Brain pericyte (primary cell): ENCODE measurements at places on chromosomes 4 and X.

DNA sequence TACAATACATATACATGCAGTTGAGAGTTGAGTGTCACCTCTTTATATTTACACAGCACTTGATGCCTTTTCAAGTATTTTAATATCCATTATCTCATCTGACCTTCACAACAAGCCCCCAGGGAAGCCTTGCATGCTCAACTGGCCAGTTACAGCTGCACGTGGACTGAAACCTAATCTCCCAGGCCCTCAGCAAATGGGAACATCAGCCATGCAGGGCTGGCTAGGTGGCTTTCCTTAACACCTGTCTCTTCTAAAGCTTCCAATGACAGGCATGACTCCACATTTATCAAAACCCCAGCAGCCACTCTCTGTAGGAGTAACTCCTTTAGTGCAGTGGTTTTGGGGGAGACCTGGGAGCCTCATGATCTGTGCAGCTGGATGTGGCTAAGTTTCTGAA lies 56.4 kb downstream of the PHKA2 start:
- no peak for DNase-seq

GRCh38 chrX:111100191-111100590 lies 4.2 kb downstream of the PAK3 start:
- DNase-seq = no peak

GRCh38 chr4:106422766-106423165 lies 54.2 kb upstream of the GIMD1 start:
- no peak for DNase-seq

- no peak for DNase-seq
Observed at GRCh38 chr4:152162331-152162697, 373.6 kb downstream of the FBXW7 start.

GRCh38 chr4:17024425-17024824 lies 126.0 kb upstream of the LDB2 start:
- no peak for DNase-seq

- DNase-seq = no peak
Observed at GRCh38 chr4:4524364-4524763, 17.5 kb downstream of the STX18 start.

GRCh38 chr4:41366911-41367517 lies 110.3 kb downstream of the UCHL1 start:
- no peak for DNase-seq

- DNase-seq = no peak
Observed at GRCh38 chr4:3307486-3307885, 14.7 kb downstream of the RGS12 start.

GRCh38 chrX:137313627-137314026 lies 252.3 kb upstream of the ZIC3 start:
- DNase-seq = no peak

GRCh38 chr4:102253860-102254259 lies 91.4 kb downstream of the SLC39A8 start:
- DNase-seq = no peak

GRCh38 chrX:103415068-103415467 lies 38.7 kb downstream of the BEX3 start:
- no peak for DNase-seq

DNA sequence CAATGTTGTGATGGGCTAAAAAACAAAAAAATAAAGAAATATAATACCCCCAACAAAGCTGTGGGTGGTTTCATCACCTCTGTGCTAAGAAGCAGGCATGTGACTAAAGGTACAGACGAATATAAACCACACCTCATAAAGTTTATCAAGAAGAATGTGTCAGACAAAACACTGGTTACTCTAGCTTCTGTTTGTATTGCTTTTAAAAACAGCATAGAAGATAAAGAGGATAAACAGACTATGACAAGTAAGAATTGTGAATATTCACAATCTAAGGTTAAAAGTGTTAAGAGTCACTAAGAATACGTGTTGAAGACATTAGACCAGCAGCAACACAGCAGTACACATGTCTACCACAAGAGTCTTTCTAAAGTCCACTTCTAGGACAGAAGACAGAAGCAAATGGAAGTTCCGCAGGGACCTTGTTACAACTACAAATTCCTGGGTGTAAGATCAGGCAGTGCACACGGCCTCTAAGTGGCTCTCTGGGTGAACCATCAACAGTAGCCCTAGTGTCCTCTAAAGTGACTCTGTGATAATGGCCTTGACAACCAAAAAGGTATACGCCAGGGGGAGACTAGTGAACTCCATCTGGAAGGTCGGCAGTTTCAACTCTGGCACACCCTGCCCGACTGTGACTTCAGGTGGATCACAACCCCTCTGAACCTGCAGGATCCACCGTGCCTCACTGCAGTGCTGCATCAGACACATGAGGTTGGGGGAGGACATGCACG lies 8.3 kb upstream of the FGFBP2 start:
- DNase-seq = no peak

DNA sequence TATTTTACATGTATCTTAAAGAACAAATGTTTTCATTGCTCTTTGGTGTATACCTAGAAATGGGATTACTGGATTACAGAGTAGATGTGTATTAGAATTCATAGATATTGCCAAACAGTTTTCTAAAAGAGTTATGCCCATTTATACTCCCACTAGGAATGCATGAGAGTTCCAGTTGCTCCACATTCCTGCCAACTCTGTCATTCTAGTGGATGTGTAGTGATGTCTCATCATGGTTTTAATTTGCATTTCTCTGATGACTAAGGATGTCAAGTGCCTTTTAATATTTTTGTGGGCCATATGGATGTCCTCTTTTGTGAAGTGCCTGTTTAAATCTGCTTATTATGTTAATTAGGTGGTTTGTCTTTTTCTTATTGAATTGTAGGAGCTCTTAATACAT lies 65.6 kb upstream of the BMP2K start:
- DNase-seq = no peak

DNA sequence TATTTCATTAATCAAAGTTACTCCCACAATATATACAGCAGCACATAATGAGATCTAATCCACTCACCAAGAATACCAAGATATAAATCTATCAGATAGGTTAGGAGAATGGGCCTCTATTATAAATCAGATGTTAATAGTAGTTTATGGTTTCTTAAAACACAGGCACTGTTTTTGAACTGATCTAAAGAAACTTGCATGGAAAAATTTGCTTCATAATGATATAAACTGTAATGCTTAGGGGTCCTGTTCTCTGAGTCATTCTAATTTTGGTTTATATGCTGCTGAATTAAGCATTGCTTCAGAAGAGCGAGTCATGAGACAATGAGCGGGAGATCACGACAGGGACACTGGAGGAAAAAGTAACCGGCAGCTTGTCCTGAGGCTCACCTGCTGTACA lies 113.3 kb upstream of the OTUD4 start:
- DNase-seq = no peak

DNA sequence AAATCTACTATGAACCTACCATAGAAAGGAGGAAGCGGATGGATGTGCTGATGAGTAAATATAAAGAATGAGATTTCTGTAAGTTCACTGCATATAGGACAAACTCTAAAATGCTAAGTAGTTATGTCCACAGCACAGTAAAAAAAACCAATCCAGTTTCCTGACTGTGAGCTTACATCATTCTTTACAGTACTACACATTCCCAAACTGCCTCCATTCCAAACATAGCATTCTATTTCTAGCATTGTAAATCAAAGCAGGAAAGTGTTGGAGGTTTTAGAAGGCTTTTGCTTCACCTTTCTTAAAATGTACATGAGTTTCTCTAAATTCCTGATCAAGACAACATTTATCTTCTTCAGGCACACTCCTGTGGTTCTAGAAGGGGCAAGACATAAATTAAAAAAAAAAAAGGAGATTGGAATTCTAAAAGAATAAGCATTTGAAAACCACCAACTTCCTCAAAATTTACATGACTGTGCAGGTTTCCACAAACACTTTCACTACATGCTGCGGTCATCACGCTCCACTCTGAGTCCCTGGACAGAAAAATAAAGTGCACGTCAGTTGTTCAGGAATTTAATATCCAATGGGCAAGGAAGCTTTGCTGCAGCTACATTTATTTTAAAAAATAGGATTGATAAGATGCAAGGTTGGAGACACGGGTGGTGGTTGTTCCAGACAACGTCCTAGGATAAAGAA lies 297.6 kb upstream of the STS start:
- no peak for DNase-seq

DNA sequence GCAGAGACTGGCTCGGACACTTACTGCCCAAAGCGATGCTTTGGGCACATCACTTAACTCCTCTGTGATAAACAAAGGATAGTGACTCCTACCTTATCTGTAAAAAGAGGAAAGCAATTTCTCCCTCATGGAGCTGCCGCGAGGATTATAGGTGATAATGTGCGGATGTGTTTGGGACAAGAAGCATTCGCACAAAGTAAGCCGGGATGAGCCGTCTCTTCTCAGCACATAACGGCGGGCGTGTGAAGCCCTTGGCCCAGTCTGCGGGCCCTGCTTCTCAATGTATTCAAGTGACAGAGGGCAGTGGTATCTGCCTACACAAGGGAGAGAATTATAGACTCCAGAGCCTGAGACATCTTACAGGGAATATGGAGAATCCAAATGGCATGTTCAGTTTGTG lies 550.3 kb upstream of the CPEB2 start:
- DNase-seq = no peak

- no peak for DNase-seq
Observed at GRCh38 chr4:82589756-82590155, 28.0 kb upstream of the TMEM150C start.

- no peak for DNase-seq
Observed at GRCh38 chr4:60020389-60020788, 1179.7 kb upstream of the ADGRL3 start.

- DNase-seq = no peak
Observed at GRCh38 chrX:21610168-21610567, 48.0 kb downstream of the KLHL34 start.

GRCh38 chr4:26490960-26491284 lies 638 bp upstream of the CCKAR start:
- no peak for DNase-seq

- peak; percentile 8 for DNase-seq
Observed at GRCh38 chr4:112075129-112075753, 70.0 kb upstream of the FAM241A start.

DNA sequence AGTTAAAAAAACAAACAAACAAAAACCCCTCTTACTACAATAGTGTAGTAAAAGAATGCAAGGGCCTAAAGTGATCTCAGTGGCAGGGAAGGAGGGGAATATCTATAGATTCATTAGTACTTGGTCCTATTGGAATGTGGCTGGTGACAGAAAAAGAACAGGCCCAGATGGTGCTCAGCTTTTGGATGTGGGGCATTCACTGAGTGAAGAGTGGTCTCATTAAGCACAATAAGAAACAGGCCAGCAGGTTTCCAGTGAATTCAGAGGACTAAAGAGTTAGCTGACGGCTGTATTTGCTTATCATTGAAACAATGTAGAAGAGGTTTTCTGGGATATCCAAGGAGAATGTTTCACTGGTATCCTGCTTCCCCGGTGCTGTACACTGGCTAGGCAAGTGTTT lies 243.8 kb upstream of the HHIP start:
- DNase-seq = no peak

DNA sequence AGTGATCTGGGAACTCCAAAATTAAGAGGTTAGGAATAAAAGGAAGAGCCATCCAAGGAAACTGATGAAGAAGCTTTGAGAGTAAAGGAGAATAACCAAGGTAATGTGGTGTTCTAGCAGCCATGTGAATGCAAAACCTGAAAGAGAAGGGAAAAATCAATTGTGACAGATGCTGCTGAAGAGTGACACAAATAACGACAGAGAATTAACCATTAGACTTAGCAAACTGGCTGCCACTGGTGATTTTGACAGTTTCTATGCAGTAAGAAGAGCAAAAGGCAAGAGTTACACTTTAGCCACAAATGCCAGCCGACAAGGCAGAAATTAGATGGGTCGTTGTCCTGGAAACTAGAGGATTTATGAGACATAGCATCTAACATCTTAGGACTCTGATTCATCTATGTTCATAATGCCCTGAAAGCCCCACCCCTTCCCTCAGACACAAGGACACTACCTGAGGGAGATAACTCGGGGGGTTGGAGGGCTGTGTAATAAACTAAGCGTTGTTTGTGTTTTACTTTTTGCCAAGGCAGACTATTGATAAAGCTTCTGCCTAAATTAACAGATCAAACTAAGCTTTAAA lies 13.0 kb upstream of the TMEM144 start:
- DNase-seq = no peak

DNA sequence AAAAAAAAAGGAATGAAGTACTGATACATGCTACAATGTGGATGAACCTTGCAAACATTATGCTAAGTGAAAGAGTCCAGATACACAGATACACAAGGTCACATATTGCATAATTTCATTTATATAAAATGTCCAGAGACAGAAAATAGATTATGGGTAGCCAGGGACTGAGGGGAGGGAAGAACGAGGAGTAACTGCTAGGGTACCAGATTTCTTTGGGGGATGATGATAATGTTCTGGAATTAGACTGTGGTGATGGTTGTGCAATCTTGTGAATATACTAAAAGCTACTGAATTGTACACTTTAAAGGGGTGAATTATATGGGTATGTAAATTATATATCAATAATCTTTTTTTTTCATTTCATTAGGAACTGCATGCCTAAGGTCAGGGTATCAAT lies 20.8 kb upstream of the AP1AR start:
- no peak for DNase-seq

DNA sequence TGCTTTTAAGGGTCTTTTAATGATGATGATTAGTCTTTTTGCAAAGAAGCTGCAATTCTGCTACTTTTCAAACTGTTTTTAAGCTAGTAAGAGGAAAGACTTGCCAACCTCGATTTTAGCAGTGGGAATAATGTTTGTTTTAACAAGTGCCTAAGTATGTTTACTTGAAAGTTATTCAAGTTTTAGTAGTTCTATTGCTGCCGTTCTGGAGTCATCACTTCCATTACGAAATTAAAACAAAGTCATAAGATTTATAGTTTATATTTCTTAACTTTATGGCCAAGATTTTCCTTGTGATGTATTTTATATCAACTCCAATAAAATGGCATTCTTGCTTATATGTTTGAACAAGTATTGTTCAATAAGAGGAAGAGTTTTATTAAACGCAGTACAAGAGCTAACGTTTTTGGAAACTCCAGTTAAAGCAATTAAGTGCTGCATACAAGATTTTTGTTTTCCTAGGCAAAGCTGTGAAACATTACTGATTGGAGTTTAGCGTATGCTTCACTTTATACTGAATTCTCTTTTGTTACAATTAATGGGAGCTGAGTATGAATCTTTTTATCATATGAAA lies 211.3 kb downstream of the TENM3 start:
- DNase-seq = no peak

GRCh38 chr4:36213977-36214376 lies 30.3 kb downstream of the ARAP2 start:
- no peak for DNase-seq

GRCh38 chr4:3208826-3209225 lies 40.1 kb upstream of the MSANTD1 start:
- no peak for DNase-seq

- DNase-seq = no peak
Observed at GRCh38 chr4:122873821-122874593, 47.4 kb downstream of the FGF2 start.

- no peak for DNase-seq
Observed at GRCh38 chr4:181323061-181323460, 920.1 kb upstream of the TENM3 start.

GRCh38 chr4:166259081-166259480 lies 386.0 kb downstream of the TLL1 start:
- DNase-seq = no peak

GRCh38 chrX:109537324-109537665 lies 651 bp downstream of the NXT2 start:
- no peak for DNase-seq
